ENCODE measurements at places on chromosomes 1 and 21.

DNA sequence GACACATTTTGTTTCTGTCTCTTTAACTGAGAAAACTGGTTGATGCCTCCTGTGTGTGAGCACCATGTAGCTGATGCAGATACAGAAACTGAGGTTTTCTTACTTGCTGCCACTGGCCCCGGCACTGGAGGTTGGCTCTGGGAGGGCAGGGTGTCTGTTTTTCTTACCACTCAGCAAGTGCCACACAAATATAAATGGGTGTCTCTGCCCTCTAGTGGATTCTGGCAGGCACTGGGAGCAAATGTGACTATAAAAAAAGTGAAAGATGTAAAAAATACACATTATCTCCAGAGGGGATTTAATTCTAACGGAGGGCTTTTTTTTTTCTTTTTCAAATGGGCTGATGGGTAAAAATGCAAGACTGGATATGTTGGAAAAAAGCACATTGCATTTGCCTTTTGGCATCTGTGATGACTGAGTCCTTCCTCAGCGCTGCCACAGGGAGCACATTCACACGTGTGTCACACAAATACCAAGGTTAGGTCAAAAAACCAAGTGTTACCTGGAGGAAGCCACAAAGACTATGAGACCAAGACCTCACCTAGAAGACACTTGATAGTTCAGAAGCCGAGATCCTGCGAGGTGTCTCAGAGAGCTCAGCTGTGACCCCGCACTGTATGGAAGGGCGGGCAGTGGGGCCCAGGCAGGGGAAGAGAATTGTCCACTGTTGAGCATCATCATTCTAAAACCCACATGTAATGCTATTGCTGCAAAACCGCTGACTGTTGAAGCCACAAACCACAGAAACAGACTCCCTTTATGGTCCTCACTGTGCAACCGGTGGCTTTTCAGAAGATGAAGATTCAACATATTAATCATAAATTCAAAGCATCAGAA, 18.9 kb downstream of the PGBD2 start:
- no peak for DNase-seq

- no peak for DNase-seq
These were observed 14.3 kb downstream of the TTLL10 start for GRCh38 chr1:1187938-1188337.

DNA sequence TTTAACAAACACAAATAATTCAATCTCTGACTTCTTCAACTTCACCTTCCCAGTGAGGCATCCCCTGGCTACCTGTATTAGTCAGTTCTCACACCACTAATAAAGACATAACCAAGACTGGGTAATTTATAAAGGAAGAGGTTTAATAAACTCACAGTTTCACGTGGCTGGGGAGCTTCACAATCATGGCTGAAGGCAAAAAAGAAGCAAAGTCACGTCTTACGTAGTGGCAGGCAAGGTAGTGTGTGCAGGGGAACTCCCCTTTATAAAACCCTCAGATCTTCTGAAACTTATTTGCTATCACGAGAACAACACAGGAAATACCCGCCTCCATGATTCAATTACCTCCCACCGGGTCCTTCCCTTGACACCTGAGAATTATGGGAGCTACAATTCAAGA, 478.5 kb downstream of the ADGRL2 start:
- DNase-seq: no peak

DNA sequence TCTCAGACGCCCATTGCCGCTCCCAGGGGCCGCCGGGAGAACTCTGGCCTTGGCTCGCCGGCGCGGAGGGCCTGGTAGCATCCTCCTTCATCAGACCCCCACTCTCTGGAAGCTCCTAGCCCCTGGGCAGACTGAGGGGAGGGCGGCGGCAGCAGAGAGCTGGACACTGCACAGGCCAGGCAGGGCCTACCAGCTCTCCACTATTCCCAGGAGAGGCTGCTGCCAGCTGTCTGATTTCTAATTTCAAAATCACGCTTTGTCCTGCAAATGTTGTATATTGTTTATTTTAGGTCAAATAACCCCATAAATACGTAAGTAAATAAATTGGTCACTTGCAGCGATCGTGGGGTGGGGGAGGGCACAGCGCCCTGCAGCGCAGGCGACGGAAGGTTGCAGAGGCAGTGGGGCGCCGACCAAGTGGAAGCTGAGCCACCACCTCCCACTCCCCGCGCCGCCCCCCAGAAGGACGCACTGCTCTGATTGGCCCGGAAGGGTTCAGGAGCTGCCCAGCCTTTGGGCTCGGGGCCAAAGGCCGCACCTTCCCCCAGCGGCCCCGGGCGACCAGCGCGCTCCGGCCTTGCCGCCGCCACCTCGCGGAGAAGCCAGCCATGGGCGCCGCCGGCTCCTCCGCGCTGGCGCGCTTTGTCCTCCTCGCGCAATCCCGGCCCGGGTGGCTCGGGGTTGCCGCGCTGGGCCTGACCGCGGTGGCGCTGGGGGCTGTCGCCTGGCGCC, at the start of gene MTARC1:
TSS of gene MTARC1 (plus strand) at position 577 of the 732 bp plus-strand sequence. CDS start at position 609, 32 bp downstream.
- DNase-seq: no peak

DNA sequence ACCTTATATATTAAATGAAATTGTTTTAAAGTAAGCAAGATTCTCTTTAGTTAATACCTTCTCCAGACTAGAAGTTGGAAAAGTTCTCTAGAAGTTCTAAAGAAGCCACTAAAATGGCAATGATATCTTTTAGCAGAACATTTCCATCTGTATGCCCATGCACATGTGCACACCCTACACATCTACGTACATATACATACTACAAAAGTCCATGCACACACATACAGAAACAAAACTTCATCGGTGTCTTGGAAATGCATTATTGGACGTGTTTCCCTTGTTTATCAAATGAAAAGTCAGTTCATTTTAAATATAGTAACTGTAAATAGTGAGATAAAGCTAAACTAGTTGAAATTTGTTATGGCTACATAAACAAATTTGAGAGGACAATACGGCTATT, 114.4 kb downstream of the KCNT2 start:
- DNase-seq: no peak

DNA sequence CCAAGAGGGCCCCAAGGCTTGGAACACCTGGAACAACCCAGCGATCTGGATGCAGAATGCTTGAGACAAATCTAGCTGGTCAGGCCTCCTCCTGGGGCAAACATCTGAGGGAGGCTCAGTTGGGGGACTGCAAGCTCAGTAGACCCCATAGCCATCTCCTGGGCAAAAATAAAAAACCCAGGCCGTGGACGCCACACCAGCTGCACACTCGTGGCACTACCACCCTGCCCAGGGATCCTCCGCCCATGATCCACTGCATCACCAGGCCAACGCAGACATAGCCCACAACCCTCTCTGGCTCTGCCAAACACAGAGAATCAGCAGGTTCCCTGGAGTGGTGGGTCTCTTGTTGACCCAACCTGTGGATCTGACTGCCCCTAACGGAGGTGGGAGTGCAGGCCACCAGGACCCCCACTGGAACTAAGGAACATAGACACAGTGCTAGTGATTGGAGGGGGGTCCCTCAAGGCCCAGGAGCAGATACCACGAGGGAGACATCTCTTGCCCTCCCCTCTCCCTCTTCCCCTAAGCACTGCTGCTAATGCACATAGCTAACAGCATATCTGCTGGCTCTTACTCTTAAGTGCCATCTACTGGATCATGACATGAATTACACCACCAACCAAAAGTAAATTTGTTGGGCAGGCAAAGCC, 147.2 kb downstream of the CHD1L start:
- no peak for DNase-seq

Measured in stimulated activated CD4-positive, alpha-beta T cell treated with anti-CD3 and anti-CD28 coated beads, TNF-alpha, amount 100 ng/mL, for 1 hour (primary cell).